ENCODE measurements at places on chromosomes 3 and 15.

GRCh38 chr3:106631373-106632108 is 745.7 kb upstream of the CCDC54 start:
- DNase-seq: peak; percentile 42

DNA sequence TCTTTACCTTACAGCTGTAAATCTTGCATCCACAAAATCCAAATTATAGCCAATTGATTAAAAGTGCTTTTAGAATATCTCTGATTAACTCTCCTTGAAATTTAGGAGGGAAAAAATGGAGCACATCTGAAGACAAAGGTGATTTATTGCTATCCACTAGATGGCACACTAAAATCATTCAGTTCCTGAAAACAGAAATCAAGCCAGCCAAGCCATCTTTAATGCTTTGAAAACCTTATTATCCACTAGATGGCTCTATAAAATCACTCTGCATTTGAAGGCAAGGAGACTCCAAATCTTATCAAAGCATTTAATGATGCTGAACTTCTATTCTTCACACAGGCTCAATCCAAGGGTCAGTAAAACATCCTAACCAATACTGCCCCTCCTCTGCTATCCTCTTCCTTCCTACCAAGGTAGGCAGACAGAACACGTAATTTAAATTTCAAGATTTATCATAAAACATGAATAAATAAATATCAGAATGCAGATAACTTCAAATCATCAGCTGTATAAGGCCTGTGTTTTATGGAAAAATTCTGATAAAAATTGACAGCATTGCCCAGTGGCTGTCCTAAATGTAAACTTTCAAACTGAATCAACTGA is 48.4 kb downstream of the GOLIM4 start:
- DNase-seq: peak; percentile 76

- DNase-seq: peak; percentile 46
Measured at GRCh38 chr3:193016437-193016901, 98.8 kb upstream of the MB21D2 start.

DNA sequence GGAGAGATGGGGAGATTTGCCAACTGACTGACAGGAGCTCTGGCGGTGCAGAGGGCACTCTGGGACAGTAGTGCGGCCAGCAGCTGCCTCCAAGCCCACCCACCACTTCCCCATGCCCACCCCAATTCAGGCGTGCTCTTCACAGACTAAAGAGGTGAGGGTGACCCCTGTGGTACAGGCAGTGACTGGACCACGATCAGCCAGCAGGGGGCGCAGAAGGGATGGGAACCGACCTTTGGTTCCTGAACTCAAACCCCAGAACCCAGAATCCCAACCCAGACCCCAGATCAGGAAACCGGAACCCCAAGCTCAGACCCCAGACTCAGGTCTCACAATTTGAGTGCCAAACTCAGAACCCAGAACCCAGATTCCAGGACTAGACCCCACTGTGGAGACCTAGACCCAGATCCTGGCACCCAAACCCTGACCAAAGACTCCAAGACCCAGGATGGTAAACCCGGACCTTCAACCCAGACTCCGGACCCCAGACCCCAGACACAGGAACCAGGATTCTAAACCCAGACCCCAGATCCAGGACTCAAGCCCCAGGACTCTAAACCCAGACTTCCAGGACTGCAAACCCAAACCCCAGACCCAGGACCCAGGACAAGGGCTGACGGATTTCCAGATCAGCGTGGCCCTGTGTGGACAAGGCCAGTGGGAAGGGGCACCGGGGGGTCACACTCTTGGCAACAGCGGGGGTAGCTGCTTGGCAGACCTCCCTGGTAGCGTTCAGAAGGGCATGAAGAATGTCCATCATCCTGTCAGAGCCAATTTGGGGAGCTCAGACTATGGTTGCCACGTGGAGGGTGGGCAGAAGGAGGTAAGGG is 3.7 kb upstream of the MYL3 start:
- DNase-seq: no peak

GRCh38 chr3:153029350-153029749 is 132.7 kb upstream of the RAP2B start:
- DNase-seq: peak; percentile 90

DNA sequence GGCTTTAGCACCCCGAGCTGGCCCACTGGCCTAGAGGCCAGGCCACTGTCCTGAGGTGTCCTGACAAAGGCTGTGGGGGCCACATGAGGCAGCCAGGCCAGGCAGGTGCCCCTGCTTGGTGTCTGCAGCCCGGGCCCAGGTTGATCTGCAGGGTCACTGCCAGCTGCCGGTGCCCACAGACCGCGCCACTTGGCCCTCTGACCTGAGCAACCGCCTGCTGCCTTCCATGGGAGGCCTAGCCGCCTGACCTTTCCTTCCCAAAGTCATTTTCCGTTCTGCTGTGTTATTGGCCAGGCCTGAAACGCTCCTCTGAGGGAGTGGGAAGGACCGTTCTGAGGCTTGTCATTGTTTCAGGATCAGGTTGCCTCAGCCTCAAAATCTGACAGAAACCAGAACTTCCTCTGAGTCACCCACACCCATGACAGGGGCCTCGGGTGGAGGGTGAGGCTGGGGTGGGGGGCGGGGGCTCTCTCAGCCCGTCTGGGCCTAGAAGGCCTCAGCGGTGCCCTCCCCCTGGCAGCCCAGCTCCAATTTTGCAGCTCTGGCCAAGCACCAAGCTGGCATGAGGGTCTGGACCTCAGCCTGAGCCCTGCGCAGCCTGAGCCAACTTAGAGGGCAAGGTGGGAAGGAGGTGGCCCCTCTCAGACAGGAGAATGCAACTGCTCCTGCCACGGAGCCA is 140.7 kb upstream of the MEF2A start:
- DNase-seq: peak; percentile 87
